Stomach (tissue), 19 donors: ENCODE measurements at places on chromosomes 16 and 17.
A peak's percentile ranks its signal among the peaks of the same experiment; 100 is the strongest.

GRCh38 chr16:20122011-20122410 lies 48.3 kb upstream of the GPR139 start:
- DNase-seq: no peak

GRCh38 chr17:4900231-4901107 lies 1.1 kb downstream of the C17orf107 start:
- no peak overlapping the region for H3K27ac ChIP-seq
- peak; percentile 85 for DNase-seq
- H3K27me3 ChIP-seq: no peaks in the 10 kb centered on the region

DNA sequence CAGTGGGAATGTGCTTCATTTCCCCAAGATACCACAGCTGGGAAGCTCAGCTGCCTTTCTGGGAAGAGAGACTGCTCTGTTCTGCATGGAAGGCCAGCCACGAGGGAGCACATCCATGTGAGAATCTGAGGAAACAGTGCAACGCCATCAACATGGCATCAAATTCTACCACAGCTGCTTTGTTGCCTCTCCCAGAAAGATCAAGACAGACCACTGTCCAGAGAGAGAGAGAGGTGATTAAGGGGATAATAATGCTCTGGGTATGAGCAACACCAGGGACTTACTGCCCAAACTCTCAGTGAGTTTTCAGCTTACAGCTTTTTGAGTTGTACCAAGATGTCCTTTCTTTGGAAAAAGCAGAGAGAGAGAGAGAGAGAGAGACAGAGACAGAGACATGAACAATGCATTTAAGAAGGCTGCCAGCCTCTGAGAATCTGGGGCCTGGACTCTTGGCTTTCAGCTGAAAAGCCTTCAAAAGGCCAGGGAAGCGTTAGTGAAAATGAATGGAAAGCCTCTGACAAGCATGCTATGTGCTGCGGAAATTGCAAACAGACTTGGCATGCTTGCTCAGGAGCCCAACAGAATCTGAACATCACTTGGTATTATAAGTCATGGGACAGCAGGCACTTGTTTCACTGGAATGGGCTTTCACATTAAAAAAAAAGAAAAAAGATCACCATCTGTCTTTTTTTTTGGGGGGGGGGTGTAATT lies 223.1 kb downstream of the MAP2K6 start:
- H3K4me3 ChIP-seq: no peak overlapping the region
- no peaks in the 10 kb centered on the region for H3K27me3 ChIP-seq
- no peak overlapping the region for H3K27ac ChIP-seq
- H3K36me3 ChIP-seq: no peaks in the 10 kb centered on the region
- H3K4me1 ChIP-seq: no peaks in the 10 kb centered on the region
- no peak for DNase-seq

DNA sequence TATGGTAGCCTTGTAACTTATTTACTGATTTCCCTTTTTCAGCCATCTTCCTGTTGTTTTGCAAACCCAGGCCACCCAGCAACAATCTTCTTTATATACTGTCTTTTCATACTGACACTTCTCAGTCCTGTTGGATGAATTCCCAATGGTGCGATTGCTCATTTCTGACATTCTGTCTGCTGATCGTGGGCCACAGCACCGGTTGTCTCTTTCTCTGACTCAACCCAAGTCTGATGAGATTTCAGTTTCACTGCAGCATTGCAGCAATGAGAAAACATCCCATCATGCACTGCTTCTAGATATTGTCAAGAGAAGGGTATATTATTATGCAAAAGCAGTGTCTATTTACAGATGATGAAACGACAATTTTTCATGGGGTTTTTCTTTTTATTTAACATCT lies 349.2 kb upstream of the HSBP1 start:
- no peak overlapping the region for H3K4me3 ChIP-seq
- H3K27ac ChIP-seq: no peak overlapping the region
- no peaks in the 10 kb centered on the region for H3K36me3 ChIP-seq
- H3K4me1 ChIP-seq: no peaks in the 10 kb centered on the region
- no peak for DNase-seq

GRCh38 chr17:29962656-29963055 lies 21.2 kb downstream of the EFCAB5 start:
- H3K27me3 ChIP-seq: no peaks in the 10 kb centered on the region
- no peak for DNase-seq
- H3K4me3 ChIP-seq: no peak overlapping the region

DNA sequence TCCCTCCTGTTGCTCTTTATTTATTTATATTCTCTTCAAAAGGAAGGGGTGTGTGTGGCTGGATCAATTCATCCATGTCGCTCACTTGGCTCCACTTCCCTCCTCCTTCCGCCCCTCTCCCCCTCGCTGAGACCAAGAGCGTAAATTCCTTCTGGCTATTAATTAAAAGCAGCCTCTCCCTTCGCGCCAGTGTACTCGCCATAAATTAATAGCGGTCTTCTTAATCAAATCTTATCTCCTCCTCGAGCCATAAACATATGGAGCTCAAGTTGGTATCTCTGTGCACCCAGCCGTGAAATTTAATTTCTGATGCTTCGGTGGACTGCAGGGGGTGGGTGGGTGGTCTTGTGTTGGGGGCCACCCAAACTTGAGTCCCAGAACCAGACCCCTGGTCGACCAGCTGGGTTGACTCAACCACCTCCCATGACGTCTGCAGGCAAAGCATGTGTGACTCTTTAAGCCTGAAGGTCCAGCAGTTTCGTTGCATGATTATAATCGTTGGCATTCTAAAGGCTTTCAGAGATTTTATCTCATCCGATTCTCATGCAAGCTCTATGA lies 57.9 kb downstream of the SDK2 start:
- peaks cover 19% of the 10 kb centered on the region for H3K27me3 ChIP-seq
- no peak for DNase-seq
- no peaks in the 10 kb centered on the region for H3K4me1 ChIP-seq
- no peaks in the 10 kb centered on the region for H3K36me3 ChIP-seq
- H3K4me3 ChIP-seq: no peak overlapping the region
- no peak overlapping the region for H3K27ac ChIP-seq
